ENCODE measurements at places on chromosomes 2 and 18.

DNA sequence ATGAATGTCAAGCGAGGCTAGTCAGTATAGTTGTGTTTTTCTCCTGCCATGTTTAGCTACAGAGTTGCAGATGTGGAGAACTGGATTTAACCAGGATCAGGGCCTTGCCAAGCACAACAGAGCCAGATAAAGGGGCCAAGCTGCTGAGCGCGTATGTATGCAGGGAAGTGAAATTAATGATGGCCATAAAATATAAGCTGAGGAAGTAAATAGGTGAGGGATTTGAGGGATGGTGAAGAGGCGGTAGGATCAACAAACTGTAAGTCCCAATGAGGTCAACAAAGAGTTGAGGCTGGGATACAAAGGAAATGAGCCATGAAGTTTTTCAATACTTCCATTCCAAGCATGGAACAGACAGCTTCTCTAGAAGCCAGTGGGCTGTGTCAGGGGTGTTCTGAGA, 10.6 kb downstream of the LRP2 start:
- no peak for DNase-seq

- DNase-seq, result no peak
Observed at GRCh38 chr2:134839649-134840048, 1.2 kb downstream of the ACMSD start.

DNA sequence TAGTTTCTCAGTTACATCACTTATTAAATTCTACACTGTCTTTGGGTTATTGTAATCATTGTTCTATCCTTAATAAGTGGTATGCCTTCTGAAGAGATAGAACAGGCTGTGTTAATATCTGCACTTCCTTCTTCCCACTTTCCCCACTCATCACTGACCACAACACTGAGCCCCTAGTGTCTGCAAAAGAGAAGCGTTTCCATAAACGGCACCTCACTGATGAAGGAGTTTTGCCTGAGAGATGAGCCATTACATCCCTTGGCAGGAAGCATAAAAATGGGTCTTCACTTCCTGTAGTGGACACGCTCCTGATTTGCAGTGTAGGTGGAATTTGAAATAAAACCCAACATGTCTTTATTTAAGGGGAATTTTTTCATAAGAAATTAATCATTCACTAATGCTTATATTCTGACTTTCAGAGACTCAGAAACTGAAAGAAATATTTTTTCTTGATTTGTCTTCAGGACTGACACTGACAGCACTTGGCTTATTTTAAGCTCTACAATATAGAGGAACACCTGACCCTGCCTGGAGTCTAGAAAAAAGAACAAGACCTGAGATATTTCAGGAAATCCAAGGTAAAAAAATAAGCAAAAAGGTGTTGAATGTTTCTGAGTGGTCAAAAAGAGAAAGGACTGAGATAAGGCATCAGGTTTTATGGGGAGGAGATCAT, 275.3 kb downstream of the RAD51AP2 start:
- no peak for DNase-seq

GRCh38 chr18:72692595-72692994, 148.5 kb upstream of the CBLN2 start:
- DNase-seq, result no peak

- no peak for DNase-seq
Observed at GRCh38 chr2:188076149-188077056, 215.3 kb upstream of the GULP1 start.

GRCh38 chr2:38066421-38067115, 9.4 kb downstream of the CYP1B1 start:
- DNase-seq, result no peak

- no peak for DNase-seq
Observed at GRCh38 chr2:132752421-132753206, 82.6 kb upstream of the LYPD1 start.

- no peak for DNase-seq
Observed at GRCh38 chr2:116133381-116133942, 1681.0 kb upstream of the DDX18 start.

- DNase-seq, result no peak
Observed at GRCh38 chr18:3294435-3295080, 32.6 kb downstream of the MYL12B start.

- no peak for DNase-seq
Observed at GRCh38 chr2:190981333-190981732, 32.6 kb downstream of the STAT1 start.

Data from stimulated activated CD8-positive, alpha-beta memory T cell treated with anti-CD3 and anti-CD28 coated beads, Interleukin-2, amount 100 ng/mL, for 48 hours (primary cell).